CD4-positive, alpha-beta T cell (primary cell): ENCODE measurements at places on chromosomes 7 and 10.

DNA sequence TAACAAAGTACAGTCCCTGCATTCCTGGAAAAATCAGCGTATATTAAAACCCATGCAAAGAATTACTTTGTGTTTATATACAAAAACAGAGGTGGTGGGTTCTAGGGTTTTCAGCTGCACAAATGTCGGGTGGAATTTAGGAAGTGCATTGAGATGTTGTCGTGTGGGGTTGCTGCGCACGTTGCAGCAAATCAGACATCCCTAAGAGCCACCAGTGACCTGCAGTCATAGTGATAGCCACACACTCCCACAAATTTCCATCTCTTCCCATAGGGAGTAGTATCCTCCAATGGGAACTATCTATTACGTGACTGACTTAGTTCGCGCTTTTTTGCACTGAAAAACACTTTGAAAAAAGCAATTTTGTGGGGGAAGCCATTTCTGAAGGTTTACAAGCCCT, 375.2 kb upstream of the GALNT17 start:
- DNase-seq, result no peak

DNA sequence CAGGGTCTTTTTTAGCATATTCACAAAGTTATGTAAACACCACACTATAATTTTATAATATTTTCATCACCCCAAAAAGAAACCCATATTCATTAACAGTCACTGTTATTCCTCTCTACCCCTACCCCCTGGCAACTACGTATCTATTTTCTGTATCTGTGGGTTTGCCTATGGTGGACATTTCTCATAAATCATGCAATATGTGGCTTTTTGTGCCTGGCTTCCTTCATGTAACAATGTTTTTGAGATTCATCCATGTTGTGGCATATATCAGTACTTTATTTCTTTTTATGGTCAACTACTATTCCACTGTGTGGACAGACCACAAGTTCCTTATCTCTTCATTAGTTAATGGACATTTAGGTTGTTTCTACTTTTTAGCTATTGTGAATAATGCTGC, 59.1 kb upstream of the PAPSS2 start:
- no peak for DNase-seq

GRCh38 chr7:104255194-104255593, 47.4 kb upstream of the ORC5 start:
- no peak for DNase-seq

DNA sequence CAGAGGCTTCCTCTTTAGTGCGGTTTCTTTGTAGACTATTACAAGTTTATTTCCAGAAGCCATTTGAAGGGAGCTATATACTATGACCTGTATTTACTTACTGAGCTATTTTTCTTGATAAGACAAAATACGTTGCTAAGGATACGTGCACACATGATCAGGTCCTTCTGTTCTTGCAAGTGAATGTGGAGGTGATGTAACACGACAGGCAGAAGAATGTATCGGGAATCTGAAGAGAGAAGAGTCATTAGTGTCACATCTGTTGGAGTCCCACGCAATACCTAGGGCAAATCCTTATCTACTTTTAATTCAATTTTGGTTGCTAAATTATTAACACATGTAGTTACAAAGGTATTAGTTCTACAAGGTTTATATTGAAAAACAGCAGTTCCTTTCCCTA, 284.6 kb upstream of the IMMP2L start:
- no peak for DNase-seq
